Aorta (tissue), 5 donors: ENCODE measurements at places on chromosomes 2 and 18. TPM values are rescaled to one million over a fixed set of nuclear protein-coding genes. Genes with fewer than 3 reads are reported as not detected.

- H3K4me3 ChIP-seq: no peak overlapping the region
- no peak for DNase-seq
- no peak overlapping the region for H3K27ac ChIP-seq
- no peaks in the 10 kb centered on the region for H3K27me3 ChIP-seq
Observed at GRCh38 chr2:13543550-13543949, 826.8 kb downstream of the TRIB2 start.

GRCh38 chr2:100674666-100675065 is 111.9 kb downstream of the PDCL3 start:
- no peaks in the 10 kb centered on the region for H3K27me3 ChIP-seq
- no peak for DNase-seq
- H3K4me1 ChIP-seq: no peaks in the 10 kb centered on the region

GRCh38 chr2:15485949-15486348 is 75.2 kb downstream of the NBAS start:
- DNase-seq: no peak
- no peak overlapping the region for H3K27ac ChIP-seq
- no peaks in the 10 kb centered on the region for H3K4me1 ChIP-seq
- no peak overlapping the region for H3K4me3 ChIP-seq
- no peaks in the 10 kb centered on the region for H3K27me3 ChIP-seq

GRCh38 chr18:73824671-73825070 is 323.0 kb downstream of the FBXO15 start:
- H3K27ac ChIP-seq: no peak overlapping the region
- no peaks in the 10 kb centered on the region for H3K4me1 ChIP-seq
- H3K27me3 ChIP-seq: no peaks in the 10 kb centered on the region
- no peak overlapping the region for H3K4me3 ChIP-seq

GRCh38 chr2:160836755-160837154 is 323.5 kb upstream of the TANK start:
- H3K27ac ChIP-seq: no peak overlapping the region
- no peaks in the 10 kb centered on the region for H3K27me3 ChIP-seq
- no peak overlapping the region for H3K4me3 ChIP-seq
- no peaks in the 10 kb centered on the region for H3K36me3 ChIP-seq
- no peaks in the 10 kb centered on the region for H3K4me1 ChIP-seq

GRCh38 chr18:74638210-74638609 is 40.5 kb downstream of the ZNF407 start:
- no peaks in the 10 kb centered on the region for H3K27me3 ChIP-seq
- no peaks in the 10 kb centered on the region for H3K4me1 ChIP-seq
- no peak overlapping the region for H3K27ac ChIP-seq
- H3K4me3 ChIP-seq: no peak overlapping the region
- no peak for DNase-seq
- H3K36me3 ChIP-seq: peaks cover 6% of the 10 kb centered on the region

The TXNL4A gene
- 109 TPM for polyA plus RNA-seq

The ZRANB3 gene
- not detected for polyA plus RNA-seq

The RGPD3 gene
- not detected for polyA plus RNA-seq

The CGREF1 gene
- 5.8 TPM for polyA plus RNA-seq
